ENCODE measurements at places on chromosomes 6 and 20. TPM values are rescaled to one million over a fixed set of nuclear protein-coding genes. Genes with fewer than 3 reads are reported as not detected.

DNA sequence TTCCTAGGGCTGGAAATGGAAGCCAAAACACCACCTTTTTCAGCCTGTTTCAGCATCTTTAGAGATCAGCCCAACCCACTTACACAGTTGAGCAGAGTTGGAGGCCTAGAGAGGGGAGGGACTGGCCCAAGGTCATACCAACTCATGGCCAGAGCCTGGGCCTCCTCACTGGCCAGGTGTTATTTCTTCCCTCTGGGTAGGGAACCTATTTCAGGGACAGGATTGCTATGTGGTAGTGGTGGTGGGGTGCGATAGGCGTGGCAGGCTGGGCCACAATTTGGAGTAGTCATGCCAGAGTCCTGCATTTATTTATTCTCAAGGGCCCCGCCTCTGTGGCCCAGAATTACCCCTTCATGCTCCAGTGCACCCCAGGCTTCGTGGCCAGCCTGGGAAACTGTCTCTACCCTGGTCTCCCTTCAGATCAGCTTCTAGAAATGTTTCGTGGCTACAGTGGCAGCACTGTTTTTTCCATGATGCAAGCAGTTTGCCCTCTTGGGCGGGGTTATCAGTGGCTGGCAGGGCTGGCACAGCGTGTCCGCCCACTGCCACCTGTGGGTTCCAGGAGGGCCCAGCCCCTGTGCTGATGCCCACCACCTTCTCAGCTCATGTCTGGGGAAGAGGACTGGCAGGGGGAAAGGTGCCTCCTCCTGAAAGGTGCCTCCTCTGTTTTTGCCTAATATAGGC lies 6.2 kb downstream of the VEGFA start:
- DNase-seq = no peak

MLN gene
- not detected for total RNA-seq

DNA sequence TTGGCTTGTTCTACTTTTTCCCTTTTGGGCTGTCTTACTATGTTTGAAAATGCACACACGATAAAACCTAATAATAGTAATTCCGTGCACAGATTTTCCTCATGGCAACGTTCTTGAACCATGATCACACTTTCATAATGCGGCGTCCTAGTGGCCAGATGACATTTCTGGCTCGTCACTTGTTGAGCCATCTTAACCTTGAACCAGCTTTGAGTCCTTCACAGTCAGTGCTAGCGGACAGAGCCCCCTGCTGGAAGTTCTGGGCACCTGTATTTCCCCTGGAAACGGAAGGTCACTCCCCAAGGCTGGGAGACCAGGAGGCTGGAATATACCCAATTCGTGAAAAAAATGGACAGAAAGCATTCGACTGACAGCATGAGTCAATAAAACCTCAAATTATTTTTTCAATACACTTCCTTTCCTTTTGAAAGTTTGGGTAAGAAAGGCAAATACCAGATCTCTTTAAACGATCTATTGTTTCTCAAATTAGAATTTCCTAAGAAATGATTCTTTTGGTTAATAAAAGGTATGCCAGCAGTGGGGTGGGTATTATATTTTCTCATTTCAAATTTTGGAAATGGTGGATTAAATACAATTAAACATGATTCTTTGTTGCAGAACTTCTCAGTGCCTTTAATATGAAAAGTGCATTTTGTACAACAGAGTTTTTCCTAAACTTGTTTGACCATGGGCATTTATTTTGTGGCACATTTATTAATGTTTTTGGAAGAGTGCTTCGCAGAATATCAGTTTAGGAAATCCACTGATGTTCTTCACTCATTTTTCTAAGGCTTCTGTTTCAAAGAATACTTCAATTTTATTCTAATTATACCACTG lies 542.3 kb downstream of the QKI start:
- peak; percentile 60 for DNase-seq

PGC gene
- not detected for total RNA-seq

DNA sequence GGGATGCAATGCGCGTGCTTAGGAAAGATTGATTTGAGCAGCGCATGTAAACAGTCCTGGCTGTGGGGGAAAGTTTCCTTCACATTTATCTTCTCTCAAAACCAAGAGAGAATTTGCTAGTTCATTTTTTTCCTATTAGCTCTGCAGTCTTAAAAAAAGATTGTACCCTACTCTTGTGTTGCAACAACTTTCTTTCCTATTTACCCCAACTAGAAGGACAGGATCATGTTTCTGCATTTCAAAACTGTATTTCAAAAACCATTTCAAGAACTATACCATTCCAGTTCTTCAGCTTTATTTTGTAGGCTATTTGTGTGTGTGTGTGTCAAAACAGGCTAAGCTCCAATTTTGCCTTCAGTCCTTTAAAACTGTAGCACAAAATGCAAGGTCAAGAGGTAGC lies 473.1 kb downstream of the KIF16B start:
- no peak for DNase-seq

- DNase-seq = no peak
These were observed 20.7 kb upstream of the SH3BGRL2 start for GRCh38 chr6:79610306-79611009.

DNA sequence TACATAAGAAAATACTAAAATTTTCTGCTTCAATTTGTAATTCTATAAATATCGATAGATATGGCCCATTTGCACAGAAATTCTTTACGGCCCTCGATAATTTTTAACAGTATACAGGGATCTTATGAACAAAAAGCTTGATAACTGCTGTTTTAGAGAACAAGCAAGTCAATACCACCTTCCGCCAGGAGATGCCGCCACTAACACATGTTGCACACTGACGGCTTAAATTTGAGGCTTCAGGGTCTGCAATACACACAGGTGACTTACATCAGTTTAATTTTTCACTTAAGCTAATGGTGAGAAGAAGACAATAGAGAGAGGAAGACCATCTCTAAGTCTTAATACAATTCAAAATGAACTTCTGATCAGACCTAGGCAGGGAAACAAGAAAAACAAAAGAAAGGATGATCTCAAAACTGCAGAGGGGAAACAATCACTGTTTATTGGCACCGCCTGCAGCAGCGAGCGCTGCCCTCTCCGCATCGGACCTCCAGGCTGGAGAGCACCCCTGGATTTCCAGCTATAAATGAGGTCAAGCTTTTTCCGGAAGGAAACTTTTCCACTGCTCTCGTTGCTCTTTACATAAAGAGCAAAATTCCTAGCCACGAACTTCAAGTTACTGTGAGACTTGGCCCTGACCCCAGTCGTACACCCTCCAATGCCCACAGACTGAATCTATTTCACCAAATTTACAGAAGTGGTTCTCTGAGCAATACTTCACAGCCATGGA lies 53.9 kb downstream of the OTOR start:
- peak; percentile 31 for DNase-seq

DNA sequence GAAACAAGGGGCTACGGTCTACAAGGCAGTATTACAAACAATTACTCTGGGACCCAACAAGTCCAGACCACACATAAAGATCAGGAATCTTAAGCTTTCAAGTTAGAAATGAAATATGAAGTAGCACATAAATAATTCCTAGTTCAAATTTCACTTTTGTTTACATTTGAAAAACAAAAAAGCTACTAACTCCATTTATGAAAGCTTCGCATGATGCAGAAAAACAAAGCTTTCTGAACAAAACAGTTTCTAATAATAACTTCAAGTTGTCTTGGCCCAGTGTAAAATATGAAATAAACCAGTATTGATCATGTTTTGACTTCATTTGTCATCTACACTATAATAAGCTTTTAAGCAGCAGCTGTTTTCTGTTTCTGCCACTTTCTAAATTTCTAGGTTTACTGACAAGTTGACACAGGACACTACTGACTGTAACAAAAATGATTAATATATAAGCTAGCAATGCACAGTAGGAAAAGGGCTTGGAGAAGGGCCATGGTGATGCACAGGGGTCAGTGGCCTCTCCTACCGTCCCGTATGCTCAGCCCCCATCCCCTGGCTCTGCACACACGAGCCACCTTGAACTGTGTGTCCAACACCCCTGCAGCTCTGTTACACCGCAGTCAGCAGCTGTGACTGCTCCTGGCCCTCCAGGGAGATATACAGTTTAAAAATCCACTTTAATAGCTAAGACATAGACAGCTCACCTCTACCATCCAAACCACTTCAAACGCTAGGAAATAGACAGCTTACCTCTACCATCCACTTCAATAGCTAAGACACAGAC lies 13.3 kb upstream of the RAB22A start:
- no peak for DNase-seq

All from Peyer's patch (tissue), 4 donors.